PC-3 (cell line): ENCODE measurements at places on chromosomes 6 and 20. TPM values are rescaled to one million over a fixed set of nuclear protein-coding genes. Genes with fewer than 3 reads are reported as not detected.

Gene BEND6
- total RNA-seq = 0.58 and 1.3 TPM in 2 replicates

Gene CNKSR3
- 1.6 and 3.2 TPM in 2 replicates for total RNA-seq

Gene CRISP2
- not detected in 2 replicates for total RNA-seq

Gene DCDC2
- total RNA-seq = 0.11 TPM in 1 of 2 replicates, not detected in the other

Gene ADA
- total RNA-seq = 12.4 and 13.0 TPM in 2 replicates

Gene ZNF165
- 8.9 and 12.1 TPM in 2 replicates for total RNA-seq

Gene SRMS
- 0.22 and 0.63 TPM in 2 replicates for total RNA-seq

Gene TP53TG5
- total RNA-seq = not detected in 2 replicates

DNA sequence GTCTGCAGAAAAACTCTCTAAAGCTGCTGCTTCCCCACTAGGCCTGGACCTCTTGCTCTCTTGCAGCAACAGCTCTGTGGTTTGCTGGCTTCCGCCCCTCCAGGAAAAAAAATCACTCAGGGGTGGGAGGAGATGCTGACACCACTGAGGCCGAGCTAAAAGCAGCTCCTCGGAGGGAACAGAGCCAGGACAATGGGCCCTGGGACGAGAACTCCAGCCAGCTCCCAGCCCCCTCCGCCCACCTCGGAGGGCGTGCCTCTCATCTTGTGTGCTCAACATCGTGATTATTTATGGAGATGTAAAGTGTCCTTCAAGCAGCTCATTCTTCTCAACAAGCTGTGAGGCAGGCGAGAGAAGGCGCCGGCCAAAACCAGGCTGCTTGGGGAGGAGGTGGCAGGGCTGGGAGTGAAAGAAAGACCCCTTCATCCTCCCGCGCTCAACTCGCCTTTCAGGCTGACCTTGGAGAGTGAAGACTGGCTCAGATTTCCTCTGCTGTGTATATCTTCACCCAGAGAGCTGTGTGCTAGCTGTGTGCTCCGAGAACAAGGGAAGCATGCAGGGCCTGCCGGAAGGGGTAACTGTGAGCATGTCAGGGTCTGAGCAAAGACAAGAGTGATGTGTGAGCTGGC, 53.5 kb upstream of the LRFN2 start:
- H3K4me1 ChIP-seq = no peaks in the 10 kb centered on the region
- peaks cover 7% of the 10 kb centered on the region for H3K27me3 ChIP-seq
- no peak overlapping the region for H3K27ac ChIP-seq
- H3K36me3 ChIP-seq = no peaks in the 10 kb centered on the region
- DNase-seq = no peak

GRCh38 chr20:60104993-60105803, 147.0 kb downstream of the CDH26 start:
- H3K36me3 ChIP-seq = no peaks in the 10 kb centered on the region
- H3K27ac ChIP-seq = no peak overlapping the region
- DNase-seq = no peak
- no peak overlapping the region for H3K4me3 ChIP-seq
- peaks cover 54% of the 10 kb centered on the region for H3K27me3 ChIP-seq

GRCh38 chr6:7042654-7043545, 64.9 kb upstream of the RREB1 start:
- no peak for DNase-seq
- no peaks in the 10 kb centered on the region for H3K36me3 ChIP-seq
- peak overlapping the region; percentile 35 for H3K27ac ChIP-seq
- H3K27me3 ChIP-seq = no peaks in the 10 kb centered on the region
- H3K4me3 ChIP-seq = no peak overlapping the region
- peaks cover 28% of the 10 kb centered on the region for H3K4me1 ChIP-seq

DNA sequence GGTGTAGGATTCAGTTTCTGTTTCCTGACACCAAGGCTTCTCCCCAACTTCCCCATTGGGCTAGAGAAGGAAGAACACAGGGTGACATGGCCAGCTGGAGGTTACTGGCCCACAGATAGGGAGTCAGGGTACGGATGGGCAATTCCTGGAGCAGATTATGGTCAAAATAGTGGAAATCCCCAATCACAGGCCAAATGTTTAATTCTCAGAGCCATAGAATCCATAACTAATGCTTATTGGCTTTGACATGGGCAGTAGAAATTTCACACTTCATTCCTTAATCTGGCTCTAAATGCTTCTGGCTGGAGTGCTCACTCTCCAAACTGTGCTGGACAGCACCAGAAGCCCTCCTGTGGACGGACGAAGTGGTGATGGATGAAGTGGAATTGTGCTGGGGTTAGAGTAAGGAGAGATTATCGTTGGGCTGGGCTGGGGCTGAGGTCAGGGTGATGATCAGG, 887 bp downstream of the SIGLEC1 start:
- no peaks in the 10 kb centered on the region for H3K36me3 ChIP-seq
- H3K27me3 ChIP-seq = no peaks in the 10 kb centered on the region
- no peaks in the 10 kb centered on the region for H3K4me1 ChIP-seq
- no peak overlapping the region for H3K27ac ChIP-seq

DNA sequence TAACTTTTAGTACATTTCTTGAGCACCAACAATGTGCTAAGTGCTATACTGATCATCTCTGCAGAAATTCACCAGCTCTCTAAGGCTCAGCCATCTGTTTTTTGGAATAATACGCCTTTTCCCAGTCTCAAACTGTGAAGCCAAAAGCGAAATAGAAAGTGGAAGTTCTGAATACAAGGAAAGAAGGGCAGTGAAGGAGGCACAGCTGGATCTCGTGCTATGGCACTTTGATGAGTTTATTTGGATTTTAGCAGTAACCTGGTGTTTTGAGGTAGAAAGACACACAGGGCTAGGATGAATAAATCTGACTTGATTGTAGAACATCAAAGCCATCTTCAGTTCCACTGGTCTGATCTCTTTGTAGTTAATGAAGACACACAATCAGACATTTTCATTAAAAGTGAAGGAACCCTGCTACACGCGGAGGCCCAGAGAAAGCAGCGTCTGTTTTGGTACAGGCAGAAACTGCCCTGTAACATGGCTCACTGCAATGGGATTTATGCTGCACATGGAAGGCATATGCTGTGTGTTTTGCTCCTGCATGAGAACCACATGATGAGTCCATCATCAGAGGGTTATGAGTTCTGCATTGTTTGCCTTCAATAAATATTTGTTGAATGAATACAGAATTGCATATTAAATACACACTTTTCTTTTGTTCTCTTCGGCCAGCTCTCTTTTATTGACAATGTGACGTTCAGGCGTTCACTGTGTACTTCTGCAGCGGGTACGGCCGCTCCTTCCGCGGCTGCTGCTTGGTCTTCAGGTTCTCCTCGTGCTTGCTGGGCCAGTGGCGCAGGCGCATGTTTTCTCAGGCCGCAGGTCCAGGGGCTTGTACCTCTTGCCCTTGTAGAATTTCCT, 100.9 kb downstream of the PREP start:
- DNase-seq = peak; percentile 60
- peak overlapping the region; percentile 34; the same call in 1 of the 2 replicates for H3K4me3 ChIP-seq
- no peaks in the 10 kb centered on the region for H3K27me3 ChIP-seq
- peaks cover 10% of the 10 kb centered on the region; the same call in 1 of the 2 replicates for H3K4me1 ChIP-seq

GRCh38 chr6:61649845-61650244, 636.2 kb downstream of the KHDRBS2 start:
- H3K36me3 ChIP-seq = no peaks in the 10 kb centered on the region
- H3K4me1 ChIP-seq = no peaks in the 10 kb centered on the region
- H3K27me3 ChIP-seq = no peaks in the 10 kb centered on the region
- no peak overlapping the region for H3K27ac ChIP-seq
- no peak overlapping the region for H3K4me3 ChIP-seq
- no peak for DNase-seq

GRCh38 chr20:58723628-58723984, 31.0 kb downstream of the NPEPL1 start:
- peaks cover 64% of the 10 kb centered on the region for H3K27me3 ChIP-seq
- H3K4me3 ChIP-seq = no peak overlapping the region
- no peaks in the 10 kb centered on the region for H3K36me3 ChIP-seq
- H3K4me1 ChIP-seq = no peaks in the 10 kb centered on the region
- no peak for DNase-seq
- no peak overlapping the region for H3K27ac ChIP-seq
